ENCODE measurements at places on chromosomes 16 and 17. TPM values are rescaled to one million over a fixed set of nuclear protein-coding genes. Genes with fewer than 3 reads are reported as not detected.

Gene TBC1D3B
- total RNA-seq, result 0.95 TPM

DNA sequence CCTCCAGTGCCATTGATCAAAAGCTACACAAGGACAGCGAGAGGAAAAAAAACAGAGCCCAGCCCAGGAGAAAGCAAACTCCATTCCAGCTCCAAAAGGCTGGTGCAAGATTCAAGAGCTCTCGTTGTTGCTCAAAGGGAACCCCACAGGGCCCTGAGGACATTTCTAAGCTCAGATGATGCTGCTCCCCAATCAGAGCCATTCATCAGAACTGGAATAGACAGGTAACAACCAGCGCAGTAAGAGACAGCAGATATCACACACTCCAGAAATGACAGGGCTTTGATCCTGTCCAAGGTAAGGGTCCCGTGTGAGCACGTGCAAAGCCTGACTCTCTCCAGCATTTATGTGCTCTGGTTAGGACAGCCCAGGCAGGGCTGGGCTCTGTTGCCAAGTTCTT is 20.1 kb downstream of the PMP22 start:
- no peak for DNase-seq

- DNase-seq, result no peak
Observed at GRCh38 chr17:45318561-45319230, 1.9 kb upstream of the MAP3K14 start.

GRCh38 chr17:62802561-62803205 is 5.4 kb downstream of the MARCHF10 start:
- DNase-seq, result peak; percentile 37

Gene OR1A1
- total RNA-seq, result not detected

- no peak for DNase-seq
Observed at GRCh38 chr17:5971969-5972368, 98.2 kb upstream of the WSCD1 start.

DNA sequence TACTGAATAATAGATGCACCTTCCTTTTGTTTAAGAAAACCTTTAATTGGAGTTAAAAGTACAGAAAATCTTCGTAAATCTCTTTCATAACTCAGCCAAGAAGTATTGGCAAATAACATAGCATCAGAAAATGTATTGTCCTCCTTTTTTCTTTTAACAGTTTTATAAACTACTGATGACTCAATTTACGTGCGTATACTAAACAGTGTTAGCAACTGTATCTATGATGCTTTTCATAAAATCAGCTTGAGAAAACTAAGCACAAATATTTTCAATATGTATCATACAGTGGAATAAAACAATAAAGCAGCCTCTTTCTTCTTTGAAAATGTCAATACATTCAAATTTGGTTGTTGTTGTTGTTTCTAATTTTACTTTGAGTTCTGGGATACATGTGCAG is 88.6 kb downstream of the STXBP4 start:
- no peak for DNase-seq

Gene CRHR1
- 5.1 TPM for total RNA-seq

DNA sequence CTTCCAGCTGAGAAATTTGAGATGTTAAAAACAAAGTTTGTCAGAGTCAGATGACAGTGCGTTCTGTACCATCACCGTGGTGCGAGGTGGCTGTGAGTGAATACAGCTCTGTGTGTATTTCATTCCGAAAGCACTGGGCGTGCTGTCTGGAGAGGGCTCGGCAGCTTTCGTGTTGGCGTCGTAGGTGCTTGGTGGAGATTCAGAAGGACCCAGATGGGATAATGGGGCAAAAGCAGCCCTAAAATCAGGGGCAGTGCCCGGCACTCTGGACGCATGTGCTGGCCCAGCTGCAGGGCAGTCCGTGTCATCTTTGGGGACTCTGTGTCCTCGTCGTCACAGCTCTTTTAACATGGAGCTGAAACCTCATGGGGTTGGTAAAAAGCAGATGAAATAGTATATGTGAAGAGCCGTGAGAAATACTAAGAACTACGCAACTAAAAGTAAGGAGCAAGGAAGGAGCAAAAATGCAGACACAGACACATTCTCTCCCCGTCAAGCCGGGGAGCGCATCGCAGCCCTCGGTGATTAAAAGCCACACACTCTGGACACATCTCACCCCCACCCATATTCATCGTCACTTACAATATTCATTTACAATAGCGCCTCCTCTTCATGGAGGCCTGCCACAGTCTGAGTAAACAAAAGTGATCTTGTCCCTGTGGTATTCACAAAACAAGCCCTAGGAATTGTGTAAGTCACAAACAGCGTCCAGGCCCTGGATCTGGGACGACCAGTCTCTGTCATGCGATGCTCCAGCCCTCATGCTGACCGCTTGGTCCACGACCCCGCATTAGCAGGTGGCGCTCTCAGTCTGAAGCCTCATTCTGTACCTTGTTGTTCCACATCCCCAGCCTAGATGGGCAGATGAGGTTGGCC is 206.7 kb downstream of the RPTOR start:
- no peak for DNase-seq

GRCh38 chr17:64441772-64442540 is 7.0 kb upstream of the MILR1 start:
- no peak for DNase-seq

- DNase-seq, result no peak
Observed at GRCh38 chr17:48134912-48135480, 27.4 kb downstream of the SNX11 start.

- no peak for DNase-seq
Observed at GRCh38 chr16:2981899-2982250, 1.6 kb upstream of the PKMYT1 start.
